ENCODE measurements at places on chromosomes 7 and 10.

DNA sequence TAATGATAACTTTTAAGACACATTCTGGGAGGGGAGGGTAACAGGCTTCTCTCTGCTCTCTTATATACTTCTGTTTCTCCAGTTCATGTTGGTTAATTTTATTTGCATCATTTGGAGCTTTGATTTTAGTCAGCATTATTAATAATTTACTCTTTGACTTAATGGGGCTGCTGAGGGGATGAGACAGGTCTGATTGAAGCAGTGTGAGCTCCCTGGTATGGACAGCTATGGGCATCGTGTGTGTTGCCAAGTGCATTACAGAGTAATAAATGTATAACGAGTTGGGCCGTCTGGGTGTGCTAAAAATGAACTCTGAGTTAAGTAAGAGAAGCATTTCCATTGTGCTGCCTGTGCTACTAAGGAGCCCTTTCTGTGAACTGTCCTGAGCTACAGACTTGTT lies 31.7 kb upstream of the IKZF1 start:
- no peak for DNase-seq

GRCh38 chr7:126718419-126718818 lies 534.3 kb downstream of the GRM8 start:
- DNase-seq, result no peak

GRCh38 chr7:149686449-149686848 lies 86.9 kb downstream of the ZNF467 start:
- no peak for DNase-seq

DNA sequence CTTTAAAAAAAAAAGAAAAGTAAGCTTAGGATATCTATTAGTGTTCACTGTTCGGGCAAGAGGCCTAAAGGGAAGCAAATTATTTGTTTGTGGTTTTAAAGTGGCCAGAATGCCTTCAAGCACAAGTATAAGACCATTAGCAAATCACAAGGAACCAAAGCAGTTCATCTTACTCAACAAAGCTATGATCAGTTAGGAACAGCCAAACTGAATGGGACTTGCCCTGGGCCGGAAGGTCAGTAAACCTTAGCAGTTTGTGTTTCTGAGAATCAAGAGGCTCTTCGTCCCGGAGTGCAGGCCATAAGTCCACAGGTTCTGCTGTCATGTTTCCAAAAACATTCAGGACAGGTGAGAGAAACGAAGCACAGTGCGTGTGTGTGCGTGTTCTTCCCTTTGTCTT lies 4.5 kb downstream of the FBXW4 start:
- DNase-seq, result no peak

DNA sequence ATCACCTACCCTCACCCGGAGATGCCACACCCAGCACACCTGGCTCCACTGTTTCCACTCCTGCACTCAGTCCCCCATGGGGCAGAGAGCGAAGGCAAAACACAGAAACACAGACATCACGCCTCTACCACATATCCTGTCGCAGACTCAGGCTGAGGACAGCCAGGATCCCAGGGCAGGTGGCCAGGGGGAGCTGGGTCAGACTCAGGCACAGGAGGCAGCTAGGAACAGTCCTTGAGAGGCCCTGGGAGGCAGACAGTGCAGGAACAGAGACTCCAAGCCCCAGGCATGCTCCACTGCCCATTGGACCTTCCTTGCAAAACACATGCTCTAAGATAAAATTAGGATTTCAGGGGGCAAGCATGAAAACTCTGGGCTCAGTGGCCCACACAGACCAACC lies 154.4 kb upstream of the C7orf33 start:
- DNase-seq, result no peak

GRCh38 chr10:90354914-90355313 lies 502.9 kb downstream of the HTR7 start:
- no peak for DNase-seq

DNA sequence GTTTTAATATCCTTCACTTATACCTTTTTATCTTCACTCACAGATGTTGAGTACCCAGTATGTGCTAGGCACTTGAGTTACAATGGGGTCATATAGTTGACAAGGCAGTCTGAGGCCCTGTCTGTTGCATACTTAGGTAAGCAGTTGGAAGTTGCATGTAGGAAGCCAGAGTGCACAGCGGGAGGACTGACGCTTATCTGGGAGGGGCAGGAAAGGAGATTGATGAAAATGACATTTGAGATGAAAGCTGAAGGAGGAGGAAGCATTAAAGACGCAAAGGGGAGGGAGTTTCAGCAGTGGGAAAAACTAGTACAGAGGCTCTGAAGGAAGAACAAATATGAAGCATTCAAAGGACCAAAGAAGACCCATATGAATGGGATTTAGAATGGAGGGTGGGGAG lies 266.2 kb downstream of the HTR7 start:
- DNase-seq, result no peak

- DNase-seq, result no peak
Observed at GRCh38 chr7:70621954-70622600, 509.9 kb upstream of the GALNT17 start.

DNA sequence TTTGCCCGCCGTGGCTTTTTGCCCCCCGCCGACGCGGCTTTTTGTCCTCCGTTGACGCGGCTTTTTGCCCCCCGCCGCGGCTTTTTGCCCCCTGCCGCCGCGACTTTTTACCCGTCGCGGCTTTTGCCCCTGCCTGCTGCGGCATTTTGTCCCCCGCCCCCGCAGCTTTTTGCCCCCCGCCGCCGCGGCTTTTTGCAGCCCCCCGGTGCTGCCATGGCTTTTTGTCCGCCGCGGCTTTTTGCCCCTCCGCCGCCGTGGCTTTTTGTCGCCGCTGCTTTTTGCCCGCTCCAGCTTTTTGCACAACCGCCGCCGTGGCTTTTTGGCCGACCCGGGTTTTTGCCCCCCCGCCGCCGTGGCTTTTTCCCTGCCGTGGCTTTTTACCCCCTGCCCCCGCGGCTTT lies 506.6 kb downstream of the ZNF37A start:
- no peak for DNase-seq

- no peak for DNase-seq
Observed at GRCh38 chr10:51000164-51000563, 74.1 kb upstream of the PRKG1 start.

DNA sequence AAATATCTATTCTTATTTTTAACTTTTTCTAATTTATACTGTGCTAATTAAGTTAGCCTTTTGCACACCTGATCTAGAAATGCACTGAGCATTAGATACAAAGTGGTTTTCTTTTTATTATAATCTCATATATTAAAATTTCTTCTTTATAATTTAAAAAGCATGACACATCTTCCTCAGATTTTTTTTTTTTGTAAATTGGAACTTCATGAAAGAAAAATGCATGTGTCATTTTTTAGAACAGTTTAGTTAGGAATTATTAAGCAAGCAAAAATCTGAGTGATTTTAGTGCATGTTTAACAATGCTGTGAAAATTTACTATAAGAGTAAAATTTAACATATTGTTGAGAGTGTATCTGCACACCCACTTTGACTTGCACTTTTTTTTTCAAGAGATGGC lies 367.9 kb downstream of the TFEC start:
- no peak for DNase-seq

DNA sequence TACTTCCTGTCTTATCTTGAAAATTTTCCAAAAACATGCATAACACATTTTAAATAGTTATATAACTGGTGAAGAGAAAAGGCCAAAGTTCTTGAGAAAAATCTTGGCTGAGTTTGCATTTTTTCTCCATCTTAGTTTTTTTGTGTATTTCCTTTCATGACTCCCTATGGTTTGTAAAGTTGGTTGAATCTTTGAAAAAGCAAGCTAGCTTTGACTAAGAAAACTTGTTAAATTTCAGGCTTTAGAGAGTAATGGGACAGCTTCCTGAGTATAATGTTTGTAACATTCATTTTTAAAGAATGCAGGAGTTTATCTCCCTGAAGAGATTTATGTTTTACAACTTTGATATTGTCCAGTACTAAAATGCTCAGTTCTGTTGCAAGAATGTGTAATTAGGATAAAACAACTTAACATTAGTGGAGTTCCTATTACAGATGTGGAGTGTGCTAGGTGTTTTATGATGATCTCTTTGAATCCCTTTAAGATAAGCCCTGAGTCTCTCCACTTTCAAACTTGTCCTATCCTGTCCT lies 11.1 kb upstream of the HERPUD2 start:
- DNase-seq, result no peak

- DNase-seq, result no peak
Observed at GRCh38 chr10:125087897-125088215, 72.5 kb downstream of the CTBP2 start.

- no peak for DNase-seq
Observed at GRCh38 chr7:152513861-152514770, 78.3 kb upstream of the KMT2C start.

DNA sequence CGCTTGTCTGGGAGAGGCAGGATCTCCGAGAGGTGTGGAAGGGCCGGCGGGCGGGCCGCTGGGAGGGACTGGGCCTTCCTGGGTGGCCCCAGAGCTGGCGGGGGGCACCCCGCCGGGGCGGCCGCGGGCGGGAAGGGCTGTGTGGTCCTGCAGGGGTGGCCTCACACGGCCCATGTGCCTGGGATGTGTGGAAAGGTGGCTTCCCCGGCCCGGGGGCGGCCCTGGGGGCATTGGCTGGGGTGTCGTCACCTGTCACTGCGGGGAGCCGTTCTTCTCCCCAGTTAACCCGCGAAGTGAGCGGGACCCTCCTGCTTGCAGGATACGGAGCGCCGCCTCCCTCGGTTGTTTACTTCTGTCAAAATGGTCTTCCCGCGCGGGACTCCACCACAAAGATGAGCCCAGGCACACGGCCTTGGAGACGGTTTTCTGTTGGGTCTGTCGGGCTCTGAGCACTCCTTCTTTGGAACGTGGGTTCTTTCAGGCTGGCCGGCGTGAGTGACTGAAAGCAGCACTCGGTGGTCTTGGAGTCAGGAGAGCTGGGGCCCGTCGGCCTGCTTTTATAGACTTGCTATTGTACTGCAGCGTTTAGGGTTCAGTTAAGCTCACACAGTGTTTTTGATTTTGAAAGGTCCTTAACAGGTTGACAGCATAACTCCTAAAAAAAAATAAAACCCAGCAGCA lies 700 bp downstream of the SMC3 start:
- DNase-seq, result peak; percentile 52

DNA sequence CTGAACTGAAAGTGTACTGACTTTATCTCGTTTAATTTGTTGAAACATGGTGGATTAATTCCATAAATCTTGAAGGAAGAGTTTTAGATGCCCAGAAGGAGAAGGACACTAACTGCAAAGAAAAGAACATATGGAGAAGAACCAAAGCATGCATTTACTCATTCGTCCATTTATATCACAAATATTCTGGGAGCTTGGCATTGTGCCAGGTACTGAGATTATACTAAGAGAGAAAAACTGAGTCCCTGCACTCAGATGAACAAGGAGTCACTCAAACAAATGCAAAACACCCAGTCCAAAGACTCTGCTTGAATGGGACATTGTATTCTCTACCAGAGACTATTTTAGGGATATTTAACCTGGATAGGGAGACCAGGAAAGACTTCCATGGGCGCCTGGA lies 588.0 kb upstream of the MGMT start:
- DNase-seq, result no peak

GRCh38 chr7:133511252-133511651 lies 258.4 kb downstream of the EXOC4 start:
- no peak for DNase-seq

- no peak for DNase-seq
Observed at GRCh38 chr7:77862691-77863090, 64.1 kb downstream of the PHTF2 start.

DNA sequence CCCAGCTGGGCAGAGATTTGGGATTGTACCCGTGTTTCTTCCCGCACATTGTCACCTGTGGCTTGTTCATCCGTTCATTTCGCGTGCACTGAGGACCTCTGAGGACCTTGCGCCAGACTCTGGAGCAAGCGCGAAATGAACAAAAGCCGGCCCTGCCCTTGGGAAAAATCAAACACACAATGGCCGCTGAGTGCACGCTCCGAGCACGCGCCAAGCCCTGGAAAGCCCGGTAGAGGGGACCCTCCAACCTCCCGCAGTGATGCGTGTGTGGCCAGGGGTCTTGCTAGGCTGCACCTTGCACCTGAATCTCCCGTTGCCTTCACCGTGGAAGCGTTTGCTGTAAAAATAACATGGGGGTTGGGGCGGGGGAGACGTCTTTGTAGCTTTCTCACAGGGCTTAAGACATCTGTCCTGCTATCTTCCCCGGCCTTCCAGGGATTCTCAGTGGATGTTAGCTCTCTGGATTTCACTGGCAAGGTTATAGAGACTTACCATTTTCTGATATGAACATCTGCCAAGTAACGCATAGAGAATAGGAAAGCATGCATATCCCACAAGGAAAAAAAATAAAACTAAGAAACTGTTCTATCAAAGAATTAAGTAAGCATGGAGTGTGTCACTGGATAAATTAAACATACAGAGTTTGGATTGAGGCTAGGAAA lies 37.3 kb downstream of the ZNF777 start:
- DNase-seq, result no peak

GRCh38 chr7:49597805-49598204 lies 175.6 kb upstream of the VWC2 start:
- no peak for DNase-seq

DNA sequence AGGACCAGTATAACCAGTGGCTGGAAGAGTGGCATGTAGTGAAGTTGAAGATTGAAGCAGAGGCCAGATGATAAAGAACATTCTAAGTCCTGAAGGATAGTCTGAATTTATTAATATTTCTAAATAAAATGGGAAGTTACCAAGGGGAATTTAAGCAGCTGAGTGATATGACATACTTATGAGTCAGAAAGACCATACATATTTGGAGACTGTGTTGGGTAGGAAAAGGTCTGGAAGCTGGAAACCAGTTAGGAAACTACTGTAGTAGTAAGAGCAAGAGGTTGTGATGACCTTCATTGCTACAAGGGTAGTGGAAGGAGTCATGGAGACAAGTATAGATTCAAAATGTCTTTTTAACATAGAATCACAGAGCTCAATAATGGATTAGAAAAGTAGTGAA lies 752.3 kb downstream of the SUGCT start:
- DNase-seq, result no peak

DNA sequence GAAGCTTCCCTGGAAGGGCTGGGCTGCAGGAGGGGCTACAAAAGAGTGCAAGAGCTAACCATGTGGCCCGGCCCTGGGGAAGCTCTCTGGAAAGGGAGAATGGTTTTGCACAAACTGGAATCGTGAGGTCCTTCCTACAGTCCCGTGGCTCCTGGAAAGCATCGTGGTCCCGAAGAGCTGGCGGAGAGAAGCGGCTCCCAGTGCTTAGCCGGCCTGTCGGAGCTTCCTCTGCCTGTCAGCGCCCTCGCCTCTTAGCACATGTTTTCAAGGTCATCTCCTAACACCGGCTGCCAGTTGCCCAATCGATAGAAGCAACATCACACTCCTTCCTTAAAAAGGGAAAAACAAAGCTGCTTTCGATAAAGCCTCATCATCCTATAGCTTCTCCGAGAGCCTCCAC lies 42.1 kb upstream of the MGMT start:
- no peak for DNase-seq

All from activated CD4-positive, alpha-beta T cell treated with anti-CD3 and anti-CD28 coated beads, Interleukin-2, Interleukin-4, amounts not matched to agents 100 ng/mL and 50 ng/mL, durations not matched to agents 16 hours and 8 hours (primary cell).